Panc1 (cell line): ENCODE measurements at places on chromosomes 13 and 19. TPM values are rescaled to one million over a fixed set of nuclear protein-coding genes. Genes with fewer than 3 reads are reported as not detected.

DNA sequence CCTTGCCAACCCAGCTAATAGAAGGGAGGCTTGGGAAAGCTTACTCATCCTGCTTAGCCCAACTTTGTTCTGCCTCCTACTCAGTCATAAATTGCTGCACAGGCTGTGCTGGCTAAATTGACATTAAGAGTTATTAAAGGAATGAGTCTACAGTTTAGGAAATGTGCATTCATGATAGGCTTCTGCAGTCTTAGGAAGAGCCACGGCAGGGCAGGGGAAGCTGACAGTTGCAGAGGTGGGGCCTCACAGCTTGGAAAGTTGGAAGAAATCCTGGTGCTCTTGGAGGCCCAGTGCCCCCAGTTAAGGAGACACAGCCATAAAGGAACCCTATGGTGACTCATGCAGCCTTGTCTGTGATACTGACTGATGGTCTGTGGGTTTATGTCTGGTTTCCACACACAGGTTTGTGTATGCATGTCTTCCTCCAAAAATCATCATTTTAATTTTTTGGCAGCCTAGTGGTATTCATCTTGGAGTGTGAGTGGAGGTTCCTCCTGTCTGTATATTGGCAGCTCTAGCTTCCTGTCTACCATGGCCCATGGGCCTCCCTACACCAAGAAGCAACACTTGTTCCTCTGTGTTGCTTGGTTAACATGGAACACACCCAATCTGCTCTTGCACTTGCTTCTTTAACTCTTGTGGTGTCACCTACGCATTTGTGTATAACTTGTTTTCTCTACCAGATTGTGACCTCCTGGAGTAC is 135.0 kb upstream of the KL start:
- no peaks in the 10 kb centered on the region for H3K4me1 ChIP-seq
- H3K27me3 ChIP-seq: no peaks in the 10 kb centered on the region
- no peaks in the 10 kb centered on the region for H3K36me3 ChIP-seq

DNA sequence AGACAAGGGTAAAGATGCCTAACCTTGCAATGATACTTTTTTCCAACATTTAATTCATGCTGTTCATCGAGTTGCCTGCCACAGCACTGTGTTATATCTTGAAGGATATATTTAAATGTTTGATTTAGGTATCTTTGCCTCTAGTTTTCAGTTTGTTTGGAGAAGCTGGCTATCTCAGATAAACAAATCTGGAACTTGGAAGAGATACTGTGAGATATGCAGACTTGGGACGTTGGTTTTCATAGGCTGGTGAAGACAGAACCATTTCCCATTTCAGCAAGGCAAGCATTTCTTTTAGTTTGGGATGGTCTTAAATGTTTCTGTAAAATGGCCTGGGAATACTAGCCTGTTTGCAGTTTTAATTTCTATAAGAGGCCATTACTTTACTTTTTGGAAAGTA is 3.3 kb downstream of the RNASEH2B start:
- H3K36me3 ChIP-seq: no peaks in the 10 kb centered on the region; the same call in 1 of the 2 replicates
- no peaks in the 10 kb centered on the region for H3K27me3 ChIP-seq
- no peak overlapping the region for H3K4me3 ChIP-seq
- DNase-seq: no peak
- H3K27ac ChIP-seq: peak overlapping the region; percentile 61; the same call in 1 of the 2 replicates
- H3K4me1 ChIP-seq: peaks cover 34% of the 10 kb centered on the region

DNA sequence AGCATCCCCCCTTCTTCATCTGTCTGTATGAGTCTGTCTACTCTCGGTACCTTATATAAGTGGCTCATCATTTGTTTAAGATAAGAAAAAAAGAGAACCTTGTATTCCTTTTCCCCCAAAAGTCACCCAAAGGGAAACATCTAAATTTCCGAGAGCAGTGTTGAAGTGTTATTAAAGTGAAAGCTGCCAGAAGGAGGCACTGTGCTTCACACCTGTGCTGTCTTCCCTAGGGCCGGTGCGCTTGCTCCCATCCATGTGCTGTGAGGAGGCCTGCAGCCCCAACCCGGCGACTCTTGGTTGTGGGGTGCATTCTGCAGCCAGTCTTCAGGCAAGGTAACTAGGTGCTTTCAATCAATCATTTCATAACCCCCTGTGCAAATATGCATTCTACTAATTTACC is 97.5 kb downstream of the TNFRSF19 start:
- H3K36me3 ChIP-seq: no peaks in the 10 kb centered on the region
- no peak overlapping the region for H3K27ac ChIP-seq
- no peaks in the 10 kb centered on the region for H3K4me1 ChIP-seq
- H3K27me3 ChIP-seq: no peaks in the 10 kb centered on the region; the same call in 1 of the 2 replicates
- DNase-seq: no peak

GRCh38 chr19:4983346-4984105 is 14.6 kb downstream of the KDM4B start:
- no peaks in the 10 kb centered on the region for H3K27me3 ChIP-seq
- no peaks in the 10 kb centered on the region for H3K36me3 ChIP-seq
- H3K4me3 ChIP-seq: no peak overlapping the region
- H3K27ac ChIP-seq: no peak overlapping the region
- no peak for DNase-seq

DNA sequence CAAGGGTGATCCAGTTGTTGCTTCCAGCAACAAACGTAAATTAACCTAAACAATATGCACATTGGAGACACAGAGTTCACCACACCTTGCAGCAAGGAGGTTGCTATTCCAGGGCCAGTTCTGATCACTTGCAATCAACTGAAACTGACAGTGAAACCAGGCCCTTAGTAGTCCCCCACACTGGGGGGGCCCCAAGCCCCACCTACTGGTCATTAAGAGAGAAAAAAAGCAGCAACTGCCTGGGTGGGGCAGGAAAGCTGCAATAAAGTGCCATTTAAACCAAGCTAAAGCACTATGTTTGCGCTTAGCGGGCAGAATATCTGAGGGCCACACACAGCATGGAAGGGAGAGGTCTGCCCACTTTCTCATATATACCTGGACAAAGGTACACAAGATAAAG is 51.5 kb downstream of the ATP7B start:
- DNase-seq: no peak
- no peak overlapping the region for H3K4me3 ChIP-seq
- no peaks in the 10 kb centered on the region; the same call in 1 of the 2 replicates for H3K4me1 ChIP-seq
- H3K27ac ChIP-seq: no peak overlapping the region
- H3K36me3 ChIP-seq: no peaks in the 10 kb centered on the region

DNA sequence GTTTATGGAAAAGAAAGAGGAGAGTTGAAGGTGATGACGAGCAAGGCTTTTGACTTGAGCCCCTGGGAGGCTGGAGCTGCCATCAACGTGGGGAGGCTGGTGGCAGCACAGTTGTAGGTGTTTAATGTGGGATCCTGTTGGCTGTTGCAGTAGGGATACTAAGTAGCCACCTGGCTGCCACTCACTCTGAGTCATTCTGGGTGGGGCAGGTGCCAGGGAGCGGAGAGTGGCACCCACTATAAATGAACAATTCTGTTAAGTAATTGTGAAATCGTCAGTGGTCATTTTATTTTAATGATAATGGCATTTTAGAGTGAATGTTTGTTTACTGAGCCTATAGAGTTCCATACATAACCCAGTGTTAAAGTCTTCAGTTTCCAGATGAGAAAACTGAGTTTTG is 9.8 kb downstream of the ZNF317 start:
- H3K27me3 ChIP-seq: no peaks in the 10 kb centered on the region
- no peak for DNase-seq
- no peaks in the 10 kb centered on the region for H3K36me3 ChIP-seq
- no peak overlapping the region for H3K27ac ChIP-seq
- H3K4me3 ChIP-seq: no peak overlapping the region
- H3K4me1 ChIP-seq: no peaks in the 10 kb centered on the region

DNA sequence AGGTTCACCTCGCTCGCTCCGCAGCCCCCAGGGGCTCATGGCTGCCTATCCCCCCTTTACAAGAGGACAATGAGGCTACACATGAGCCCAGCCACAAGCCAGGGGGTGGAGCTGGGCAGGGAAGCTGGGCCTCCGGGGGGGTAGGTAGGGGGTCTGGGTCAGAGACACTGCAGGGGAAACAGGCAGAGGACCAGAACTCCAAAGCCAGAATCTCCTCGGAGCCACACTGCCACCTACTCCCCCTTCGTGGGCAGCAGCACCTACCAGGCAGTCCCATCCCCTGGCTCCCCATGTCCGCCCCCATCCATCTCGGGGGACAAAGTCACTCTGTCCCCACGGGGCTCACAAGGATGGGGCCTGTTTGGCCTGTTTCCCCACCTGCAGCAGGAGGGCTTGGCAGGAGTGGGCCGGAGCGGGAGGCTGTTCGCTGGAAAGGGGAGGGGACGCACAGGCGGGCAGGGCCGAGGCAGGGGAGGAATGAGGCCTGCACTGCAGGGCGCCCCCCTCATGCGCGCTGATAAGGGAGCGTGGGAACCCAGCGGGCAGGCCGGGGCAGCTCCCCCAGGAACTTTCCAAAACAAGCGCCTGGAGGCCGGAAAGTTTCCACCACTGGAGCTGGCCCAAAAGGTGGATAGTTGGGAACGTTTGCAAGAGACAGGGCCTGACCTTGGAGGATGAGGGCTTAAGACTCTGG is 545 bp upstream of the ISYNA1 start:
- no peak for DNase-seq
- peaks cover 38% of the 10 kb centered on the region for H3K4me1 ChIP-seq
- no peaks in the 10 kb centered on the region for H3K36me3 ChIP-seq
- H3K4me3 ChIP-seq: peak overlapping the region; percentile 65
- H3K27ac ChIP-seq: peak overlapping the region; percentile 88
- H3K27me3 ChIP-seq: no peaks in the 10 kb centered on the region

- DNase-seq: no peak
- H3K36me3 ChIP-seq: no peaks in the 10 kb centered on the region
- H3K27me3 ChIP-seq: no peaks in the 10 kb centered on the region
Observed at GRCh38 chr13:50654331-50654730, 189.2 kb downstream of the DLEU7 start.

DNA sequence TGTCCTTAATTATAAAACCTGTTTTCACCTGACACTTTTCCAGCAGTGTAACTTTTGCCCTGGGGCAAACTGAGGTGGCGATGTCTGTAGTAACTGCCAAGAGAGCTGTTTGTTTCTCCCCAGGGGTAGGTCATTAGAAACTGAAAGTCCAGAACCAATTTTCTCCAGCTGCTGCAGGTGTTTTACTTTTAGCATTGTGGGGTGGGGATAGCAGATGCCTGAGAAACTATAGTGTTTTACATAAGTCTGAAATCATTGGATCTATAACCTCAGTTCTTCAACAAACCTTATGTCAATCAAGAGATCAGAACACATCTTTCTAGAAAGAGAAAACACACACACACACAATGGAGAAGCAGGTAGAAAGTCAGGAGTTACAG is 92.7 kb downstream of the LHFPL6 start:
- peak overlapping the region; percentile 35 for H3K27ac ChIP-seq
- no peak overlapping the region for H3K4me3 ChIP-seq
- H3K4me1 ChIP-seq: peaks cover 16% of the 10 kb centered on the region

GRCh38 chr13:110568612-110569011 is 7.1 kb upstream of the RAB20 start:
- no peaks in the 10 kb centered on the region; the same call in 1 of the 2 replicates for H3K4me1 ChIP-seq
- no peaks in the 10 kb centered on the region for H3K36me3 ChIP-seq
- H3K27ac ChIP-seq: no peak overlapping the region
- H3K4me3 ChIP-seq: no peak overlapping the region
- no peaks in the 10 kb centered on the region for H3K27me3 ChIP-seq
- DNase-seq: no peak

DNA sequence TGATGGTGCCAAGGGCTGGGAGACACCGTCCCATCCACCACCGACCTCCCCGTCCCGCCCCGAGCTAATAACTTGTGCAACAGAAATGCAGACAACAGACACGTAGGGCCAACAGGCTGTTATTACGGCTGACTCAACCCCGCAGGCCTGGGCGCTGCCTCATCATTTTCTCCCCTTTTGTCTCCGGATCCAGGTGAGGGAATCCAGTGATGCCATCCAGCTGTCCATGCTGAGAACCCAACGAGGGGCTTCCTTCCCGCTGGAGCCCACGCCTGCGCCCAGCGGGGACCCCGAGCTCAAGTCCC is 6.4 kb upstream of the DIRAS1 start:
- H3K36me3 ChIP-seq: no peaks in the 10 kb centered on the region
- no peak overlapping the region for H3K27ac ChIP-seq
- no peak overlapping the region for H3K4me3 ChIP-seq
- no peaks in the 10 kb centered on the region for H3K27me3 ChIP-seq
- DNase-seq: no peak

DNA sequence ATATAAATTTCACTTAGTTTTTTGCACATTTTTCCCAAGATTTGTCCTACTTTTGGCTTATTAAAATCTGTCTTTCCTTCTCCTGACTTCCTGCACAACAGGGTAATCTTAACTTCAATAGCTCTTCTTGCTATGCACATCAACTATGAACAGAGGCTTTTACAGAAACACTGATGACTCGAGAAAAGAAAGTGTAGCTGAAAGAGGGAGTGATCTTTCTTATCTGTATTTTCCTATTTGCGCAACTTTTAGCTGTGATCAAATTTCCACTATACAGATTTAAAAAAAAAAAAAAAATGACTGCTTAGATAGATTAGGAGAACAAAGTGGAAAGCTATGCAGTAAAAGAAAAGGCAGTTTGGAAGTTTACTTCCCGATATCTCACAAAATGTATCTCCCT is 406.9 kb downstream of the LIG4 start:
- H3K27me3 ChIP-seq: no peaks in the 10 kb centered on the region
- DNase-seq: no peak
- no peaks in the 10 kb centered on the region for H3K4me1 ChIP-seq
- no peak overlapping the region for H3K4me3 ChIP-seq
- no peak overlapping the region for H3K27ac ChIP-seq

GRCh38 chr19:39749981-39750380 is 12.2 kb upstream of the CLC start:
- no peaks in the 10 kb centered on the region for H3K4me1 ChIP-seq
- no peak overlapping the region for H3K27ac ChIP-seq
- no peak overlapping the region for H3K4me3 ChIP-seq
- peaks cover 85% of the 10 kb centered on the region for H3K27me3 ChIP-seq

- peaks cover 40% of the 10 kb centered on the region for H3K4me1 ChIP-seq
- H3K27me3 ChIP-seq: no peaks in the 10 kb centered on the region
- no peaks in the 10 kb centered on the region for H3K36me3 ChIP-seq
- H3K27ac ChIP-seq: peak overlapping the region; percentile 91
Observed at GRCh38 chr13:30832377-30832776, 73.7 kb upstream of the MEDAG start.

GRCh38 chr13:70415136-70415535 is 306.9 kb upstream of the KLHL1 start:
- H3K4me3 ChIP-seq: no peak overlapping the region
- no peaks in the 10 kb centered on the region for H3K27me3 ChIP-seq
- H3K4me1 ChIP-seq: no peaks in the 10 kb centered on the region
- no peaks in the 10 kb centered on the region for H3K36me3 ChIP-seq
- H3K27ac ChIP-seq: no peak overlapping the region
- no peak for DNase-seq

- no peak for DNase-seq
- H3K36me3 ChIP-seq: no peaks in the 10 kb centered on the region
- no peaks in the 10 kb centered on the region for H3K27me3 ChIP-seq
- H3K27ac ChIP-seq: no peak overlapping the region
- no peaks in the 10 kb centered on the region for H3K4me1 ChIP-seq
- H3K4me3 ChIP-seq: no peak overlapping the region
Observed at GRCh38 chr13:34863360-34864135, 78.5 kb upstream of the NBEA start.

CEACAM20 gene
- total RNA-seq: not detected

SCEL gene
- total RNA-seq: not detected

BICRA gene
- 13.7 TPM for total RNA-seq

CEACAM4 gene
- not detected for total RNA-seq
